H1 (cell line): ENCODE measurements at places on chromosomes 11 and 22.

- peak overlapping the region; percentile 71 for H3K4me3 ChIP-seq
- DNase-seq = no peak
- H3K27ac ChIP-seq = no peak overlapping the region
- peaks cover 3% of the 10 kb centered on the region for H3K4me1 ChIP-seq
- H3K27me3 ChIP-seq = no peaks in the 10 kb centered on the region
These were observed 539 bp upstream of the SLC36A4 start for GRCh38 chr11:93198215-93198845.

DNA sequence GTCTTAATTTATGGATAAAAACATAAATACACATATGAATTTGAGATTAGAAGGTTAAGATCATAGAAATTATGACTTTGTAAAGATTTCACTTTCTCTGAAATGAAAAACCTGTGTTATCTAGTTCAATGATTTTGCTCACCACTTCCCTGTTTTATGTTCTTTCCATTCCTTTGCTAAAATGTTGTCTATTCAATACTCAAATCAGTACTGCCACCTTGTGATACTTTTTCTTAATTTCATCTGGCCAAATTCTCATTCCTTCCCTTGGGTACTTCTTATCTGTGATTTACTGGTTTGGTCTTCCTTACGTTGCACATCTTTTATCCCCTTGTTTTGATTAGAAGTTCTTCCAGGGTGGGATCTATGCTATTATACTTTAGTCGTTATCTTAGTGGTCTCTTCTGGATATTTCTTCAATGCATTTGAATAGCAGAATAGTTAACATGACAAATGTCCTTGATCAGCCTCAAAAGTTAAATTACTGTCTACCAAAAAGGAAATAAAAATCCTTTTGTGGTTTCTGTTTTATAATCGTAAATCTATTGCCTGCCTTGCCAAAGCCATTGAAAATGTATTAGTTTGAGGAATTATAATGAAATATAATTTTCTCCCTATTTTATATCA lies 197.0 kb downstream of the PGR start:
- no peaks in the 10 kb centered on the region for H3K27me3 ChIP-seq
- no peaks in the 10 kb centered on the region for H3K36me3 ChIP-seq
- no peak overlapping the region for H3K4me3 ChIP-seq
- no peak for DNase-seq
- no peak overlapping the region for H3K27ac ChIP-seq

DNA sequence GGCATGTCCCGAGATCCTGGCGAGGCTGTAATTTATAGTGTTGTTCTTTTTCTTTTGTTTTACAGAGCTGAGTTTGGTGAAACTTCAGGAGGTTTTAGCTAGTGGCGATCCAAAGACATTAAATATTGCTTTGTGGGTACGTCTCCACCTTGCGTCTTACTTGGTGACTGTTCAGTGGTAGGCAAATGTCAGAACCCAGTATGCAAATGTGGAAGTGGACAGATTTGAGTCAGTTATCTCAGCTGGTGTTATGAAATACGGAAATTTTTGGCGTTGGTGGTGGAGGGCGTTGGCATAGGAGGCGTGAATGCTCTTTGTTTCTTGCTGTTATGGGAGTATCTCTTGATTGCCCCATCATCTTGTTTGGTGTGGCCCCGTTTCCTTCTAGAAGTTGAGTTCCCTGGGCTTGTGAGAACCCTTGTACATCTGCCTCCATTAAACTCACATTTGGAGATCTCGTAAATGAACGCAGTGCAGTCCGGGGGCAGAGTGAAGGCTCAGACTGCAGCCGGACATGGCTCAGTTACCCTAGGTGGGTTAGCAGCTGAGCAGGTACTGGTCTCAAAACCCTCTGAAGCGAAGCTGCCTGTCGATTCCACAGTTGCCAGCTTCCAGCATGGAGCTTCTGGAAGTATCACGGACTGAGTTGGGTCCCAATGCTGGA lies 39.9 kb downstream of the PTPRJ start:
- H3K27ac ChIP-seq = no peak overlapping the region; the same call in 1 of the 2 replicates
- no peak for DNase-seq
- H3K36me3 ChIP-seq = no peaks in the 10 kb centered on the region
- peaks cover 17% of the 10 kb centered on the region for H3K4me1 ChIP-seq
- H3K27me3 ChIP-seq = no peaks in the 10 kb centered on the region
- no peak overlapping the region for H3K4me3 ChIP-seq

DNA sequence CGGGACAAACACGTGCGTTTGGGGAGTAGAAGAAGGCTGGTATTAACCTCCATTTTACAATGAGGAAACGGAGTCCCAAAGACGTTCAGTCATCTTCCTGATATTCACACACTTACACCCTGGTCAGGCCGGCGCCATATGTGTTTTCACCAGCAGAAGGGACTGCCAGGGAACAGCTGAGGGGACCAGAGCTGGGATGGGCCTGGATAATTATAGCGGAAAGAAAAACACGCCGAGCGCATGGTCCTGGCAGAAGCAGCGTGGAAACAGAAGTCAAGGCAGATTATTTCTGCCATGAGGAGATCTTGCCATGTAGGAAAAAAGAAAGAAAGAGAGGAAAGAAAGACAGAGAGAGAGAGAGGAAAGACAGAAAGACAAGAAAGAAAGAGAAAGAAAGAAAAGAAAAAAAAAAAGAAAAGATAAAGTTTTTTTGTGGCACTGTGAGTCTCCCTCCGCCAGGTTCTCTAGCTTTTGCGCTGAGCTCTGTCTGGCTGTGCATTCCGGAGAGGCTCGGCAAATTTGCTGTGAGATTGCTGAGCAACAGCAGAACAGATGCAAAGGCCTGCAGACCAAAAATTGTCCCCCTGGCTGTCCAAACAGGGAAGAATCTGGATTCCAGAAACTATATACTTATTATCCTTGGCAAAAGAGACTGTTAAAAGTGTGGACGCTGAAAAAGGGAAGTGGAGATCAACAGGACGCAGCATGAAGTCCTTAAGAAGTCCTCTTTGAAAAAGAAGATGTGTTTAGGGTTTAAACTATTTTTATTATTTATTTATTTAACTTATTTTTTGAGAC lies 1.3 kb upstream of the UCP2 start:
- no peak overlapping the region for H3K27ac ChIP-seq
- H3K36me3 ChIP-seq = no peaks in the 10 kb centered on the region; the same call in 1 of the 2 replicates
- no peak for DNase-seq
- H3K4me1 ChIP-seq = peaks cover 7% of the 10 kb centered on the region

DNA sequence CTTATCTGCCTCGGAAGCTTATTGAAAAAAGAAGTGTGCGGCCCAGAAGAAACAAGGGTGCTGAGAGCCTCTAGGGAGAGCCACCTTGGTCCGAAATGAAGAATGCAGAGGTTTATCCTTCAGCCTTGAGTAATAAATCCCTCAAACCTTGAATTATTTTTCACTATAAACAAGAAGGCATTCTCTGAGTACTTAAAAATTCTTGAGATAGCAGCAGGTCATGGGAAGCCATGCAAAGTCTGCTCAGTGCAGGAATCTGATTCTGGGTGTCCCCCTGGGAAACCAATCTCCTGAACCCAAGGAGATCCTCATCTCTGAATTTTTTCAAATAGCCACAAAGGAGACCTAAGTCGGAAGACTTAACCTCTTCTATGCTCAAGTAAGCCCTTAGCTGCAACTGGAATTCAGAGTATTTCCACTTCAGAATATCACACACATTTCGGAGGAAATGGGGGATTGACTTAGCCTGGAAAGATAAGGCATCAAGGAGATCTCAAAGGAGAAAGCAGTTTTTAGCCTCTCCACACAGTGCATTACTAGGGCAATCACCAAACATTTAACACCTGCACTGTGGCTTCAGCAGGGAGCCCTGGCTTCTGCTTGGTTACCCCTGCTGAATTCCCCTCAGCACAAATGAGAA lies 365.0 kb downstream of the ETS1 start:
- H3K27ac ChIP-seq = no peak overlapping the region
- H3K36me3 ChIP-seq = no peaks in the 10 kb centered on the region
- H3K27me3 ChIP-seq = no peaks in the 10 kb centered on the region
- no peaks in the 10 kb centered on the region for H3K4me1 ChIP-seq

- no peak overlapping the region for H3K27ac ChIP-seq
- H3K4me1 ChIP-seq = peaks cover 5% of the 10 kb centered on the region
- DNase-seq = no peak
- no peak overlapping the region for H3K4me3 ChIP-seq
These were observed 29.7 kb downstream of the KIAA0930 start for GRCh38 chr22:45210991-45211390.

- H3K4me3 ChIP-seq = no peak overlapping the region
- no peaks in the 10 kb centered on the region for H3K36me3 ChIP-seq
- no peak overlapping the region for H3K27ac ChIP-seq
- no peaks in the 10 kb centered on the region for H3K27me3 ChIP-seq
These were observed 8.4 kb upstream of the RASSF10 start for GRCh38 chr11:13000721-13001120.

DNA sequence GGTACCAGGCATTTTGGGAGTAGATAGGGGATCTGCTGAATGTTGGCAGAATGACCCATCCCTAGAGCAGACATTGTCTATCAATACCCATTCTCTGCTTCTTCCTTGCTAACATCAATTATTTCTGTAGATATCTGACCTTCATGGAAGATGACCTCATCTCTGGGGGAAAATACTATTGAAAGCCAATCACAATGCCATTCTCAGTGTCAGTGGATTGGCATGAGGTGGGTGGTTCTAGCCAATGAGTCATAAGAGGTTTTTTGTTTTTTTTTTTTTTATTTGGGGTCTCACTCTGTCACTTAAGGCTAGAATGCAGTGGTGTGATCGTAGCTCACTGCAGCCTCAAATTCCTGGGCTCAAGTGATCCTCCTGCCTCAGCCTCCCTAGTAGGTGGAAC lies 42.5 kb downstream of the SNX19 start:
- DNase-seq = no peak
- H3K27ac ChIP-seq = no peak overlapping the region
- no peaks in the 10 kb centered on the region for H3K27me3 ChIP-seq
- no peak overlapping the region for H3K4me3 ChIP-seq

- 0 out of 2 replicates have a peak, but pooled peaks cover 2% of the 10 kb centered on the region for H3K4me1 ChIP-seq
- H3K27me3 ChIP-seq = no peaks in the 10 kb centered on the region
- H3K36me3 ChIP-seq = no peaks in the 10 kb centered on the region
- no peak overlapping the region for H3K4me3 ChIP-seq
- no peak for DNase-seq
These were observed 10.2 kb downstream of the SCGB1A1 start for GRCh38 chr11:62428871-62429560.

DNA sequence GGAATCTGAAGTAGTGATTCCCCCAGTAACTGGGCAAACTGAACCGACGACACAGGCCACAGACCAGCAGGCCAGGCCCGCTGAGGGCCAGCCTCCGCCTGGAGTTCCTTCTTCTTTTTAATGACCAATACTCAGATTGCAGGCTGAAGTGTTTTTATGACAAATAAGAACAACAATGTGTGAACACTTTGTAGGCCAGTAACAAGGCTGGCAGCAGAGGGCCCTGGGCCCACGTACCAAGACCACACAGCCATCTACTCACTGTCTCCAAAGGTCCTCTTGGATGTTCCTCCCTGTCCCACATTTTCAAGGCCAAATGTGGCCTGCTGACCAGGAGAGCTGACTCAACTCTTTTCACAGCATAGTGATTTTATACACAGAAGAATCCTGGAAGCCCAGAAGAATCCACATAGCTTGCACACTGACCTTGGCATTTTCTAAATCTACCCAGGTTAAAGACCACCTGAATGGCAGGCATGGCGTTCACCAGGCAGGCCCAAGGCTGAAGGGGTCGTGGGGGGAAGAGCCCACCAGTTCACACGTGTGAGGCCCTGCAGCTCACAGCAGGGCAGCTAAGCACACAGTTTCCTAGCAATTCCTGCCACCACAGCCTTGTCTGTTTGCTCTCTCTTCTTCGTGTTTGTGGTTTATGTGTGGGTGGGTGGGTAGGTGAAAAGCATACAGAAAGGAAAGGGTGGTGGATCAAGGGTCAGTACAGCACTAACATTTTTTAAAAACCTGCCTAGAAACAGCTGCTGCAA lies 13.3 kb downstream of the SMCO4 start:
- H3K4me3 ChIP-seq = no peak overlapping the region
- H3K27me3 ChIP-seq = no peaks in the 10 kb centered on the region
- DNase-seq = no peak
- H3K36me3 ChIP-seq = no peaks in the 10 kb centered on the region
- H3K27ac ChIP-seq = no peak overlapping the region
- H3K4me1 ChIP-seq = peaks cover 7% of the 10 kb centered on the region

- H3K36me3 ChIP-seq = no peaks in the 10 kb centered on the region
- DNase-seq = no peak
- H3K4me1 ChIP-seq = no peaks in the 10 kb centered on the region
- H3K4me3 ChIP-seq = no peak overlapping the region
- no peaks in the 10 kb centered on the region for H3K27me3 ChIP-seq
These were observed 38.2 kb downstream of the CCDC83 start for GRCh38 chr11:85893395-85893794.

DNA sequence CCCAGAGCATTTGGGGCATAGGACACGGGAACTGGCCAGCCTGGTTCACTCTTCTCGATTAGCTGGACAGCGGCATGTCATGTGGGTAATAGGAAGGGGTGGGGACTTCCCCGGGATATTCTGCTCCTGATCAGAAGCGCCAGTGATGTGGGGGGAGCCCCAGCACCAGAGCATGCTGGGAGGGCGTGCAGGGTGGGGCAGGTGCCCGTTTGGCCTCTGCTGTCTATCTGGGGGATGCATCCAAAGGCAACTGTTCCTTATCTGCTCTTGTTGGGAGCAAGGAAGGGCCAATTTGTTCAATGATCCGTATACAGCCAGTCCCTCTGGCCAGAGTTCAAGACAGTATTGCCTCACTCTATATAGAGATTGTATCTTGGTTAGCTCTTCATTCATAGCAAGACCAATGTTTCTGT lies 43.6 kb downstream of the PPARA start:
- no peaks in the 10 kb centered on the region for H3K4me1 ChIP-seq
- no peak overlapping the region for H3K4me3 ChIP-seq
- no peak overlapping the region for H3K27ac ChIP-seq
- no peaks in the 10 kb centered on the region for H3K36me3 ChIP-seq
- no peak for DNase-seq
- no peaks in the 10 kb centered on the region for H3K27me3 ChIP-seq

GRCh38 chr11:122020902-122021301 lies 95.1 kb downstream of the BLID start:
- no peak overlapping the region for H3K27ac ChIP-seq

- no peak overlapping the region for H3K27ac ChIP-seq
- H3K4me3 ChIP-seq = no peak overlapping the region
- H3K36me3 ChIP-seq = no peaks in the 10 kb centered on the region
- H3K27me3 ChIP-seq = 0 out of 2 replicates have a peak, but pooled peaks cover 3% of the 10 kb centered on the region
These were observed 26.8 kb upstream of the TSKU start for GRCh38 chr11:76756341-76756741.

GRCh38 chr11:95359756-95360155 lies 128.8 kb upstream of the SESN3 start:
- H3K4me1 ChIP-seq = peaks cover 9% of the 10 kb centered on the region
- H3K36me3 ChIP-seq = no peaks in the 10 kb centered on the region

- no peaks in the 10 kb centered on the region for H3K4me1 ChIP-seq
- no peak for DNase-seq
- no peak overlapping the region for H3K27ac ChIP-seq
- no peak overlapping the region for H3K4me3 ChIP-seq
- H3K36me3 ChIP-seq = no peaks in the 10 kb centered on the region
These were observed 44.7 kb downstream of the MICAL2 start for GRCh38 chr11:12154871-12155668.

- DNase-seq = no peak
- peak within 1 kb of the TSS; percentile 100 for H3K27ac ChIP-seq
- peaks cover 12% of the 10 kb centered on the region for H3K4me1 ChIP-seq
- H3K36me3 ChIP-seq = no peaks in the 10 kb centered on the region
- H3K4me3 ChIP-seq = peak within 1 kb of the TSS; percentile 73
- no peaks in the 10 kb centered on the region for H3K27me3 ChIP-seq
These were observed at the start of gene KMT5B for GRCh38 chr11:68213135-68213515. KMT5B (minus strand) TSS chr11:68213296; CDS start chr11:68190076, 23,220 bp downstream.
